ENCODE measurements at places on chromosomes 12 and 14.

GRCh38 chr12:104154806-104155205, 16.8 kb upstream of the NFYB start:
- no peak for DNase-seq

DNA sequence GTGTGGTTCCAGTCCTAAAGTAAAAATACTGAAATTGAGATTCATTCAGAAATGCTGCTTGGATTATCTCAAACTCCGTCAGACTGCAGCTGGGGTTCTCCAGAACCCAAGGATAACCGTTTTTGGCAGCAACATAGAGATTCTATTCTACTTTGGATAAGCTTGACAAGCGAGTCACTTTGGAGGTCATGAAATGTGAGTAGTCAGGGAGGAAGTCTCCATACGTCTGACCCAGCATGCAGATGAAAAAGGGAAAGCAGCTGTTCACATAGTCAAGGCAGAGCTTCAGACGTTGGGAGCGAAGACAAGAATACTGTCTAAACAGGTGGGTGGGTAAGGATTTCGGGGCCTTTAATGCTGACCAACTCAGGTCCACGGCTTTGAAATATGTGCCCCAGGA, 14.9 kb upstream of the HSP90B1 start:
- DNase-seq = no peak

- no peak for DNase-seq
These were observed 148.8 kb upstream of the ATF7IP start for GRCh38 chr12:14216405-14217294.

DNA sequence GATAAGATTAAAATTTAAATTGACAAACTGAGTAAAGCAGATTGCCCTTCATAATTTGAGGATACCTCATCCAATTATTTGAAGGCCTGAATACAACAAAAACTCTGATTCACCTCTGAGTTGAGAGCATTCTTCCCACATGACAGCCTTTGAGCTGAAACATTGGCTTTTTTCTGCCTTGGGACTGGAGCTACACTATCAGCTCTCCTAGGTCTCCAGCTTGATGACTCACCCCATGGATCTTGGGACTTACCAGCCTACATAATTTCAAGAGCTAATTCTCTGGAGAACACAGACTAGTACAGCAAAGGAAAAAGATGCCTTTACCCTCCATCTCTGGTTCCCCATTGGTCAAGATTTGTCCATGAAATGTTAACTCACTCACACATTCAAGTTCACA, 555.1 kb downstream of the FOXG1 start:
- no peak for DNase-seq

GRCh38 chr14:45084946-45085346, 1.0 kb downstream of the PRPF39 start:
- no peak for DNase-seq

GRCh38 chr12:58873496-58873895, 46.8 kb downstream of the LRIG3 start:
- DNase-seq = peak; percentile 80

GRCh38 chr12:8065991-8066594, at the start of gene C3AR1:
C3AR1 (minus strand) TSS chr12:8066359; CDS start chr12:8060185, 6,174 bp downstream.
- DNase-seq = no peak

DNA sequence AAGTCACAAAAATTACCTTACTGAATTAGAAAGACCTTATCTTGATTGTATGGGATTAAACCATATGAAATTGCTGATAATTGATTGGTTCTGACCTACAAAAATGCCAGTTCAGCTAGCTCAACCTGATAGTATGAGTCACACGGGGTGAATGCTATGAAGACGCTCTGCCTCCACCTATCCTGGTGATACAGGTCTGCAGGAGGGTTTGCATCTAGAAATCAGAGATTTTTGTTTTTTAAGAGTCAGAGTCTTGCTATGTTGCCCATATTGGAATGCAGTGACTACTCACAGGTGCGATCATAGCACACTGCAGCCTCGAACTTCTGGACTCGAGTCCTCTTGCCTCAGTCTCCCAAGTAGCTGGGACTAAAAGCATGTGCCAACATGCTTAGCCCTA, 120.4 kb downstream of the HMGA2 start:
- DNase-seq = no peak

GRCh38 chr12:40184493-40185302, 40.1 kb upstream of the LRRK2 start:
- DNase-seq = no peak

- no peak for DNase-seq
These were observed 253.1 kb upstream of the FKBP4 start for GRCh38 chr12:2541631-2542204.

DNA sequence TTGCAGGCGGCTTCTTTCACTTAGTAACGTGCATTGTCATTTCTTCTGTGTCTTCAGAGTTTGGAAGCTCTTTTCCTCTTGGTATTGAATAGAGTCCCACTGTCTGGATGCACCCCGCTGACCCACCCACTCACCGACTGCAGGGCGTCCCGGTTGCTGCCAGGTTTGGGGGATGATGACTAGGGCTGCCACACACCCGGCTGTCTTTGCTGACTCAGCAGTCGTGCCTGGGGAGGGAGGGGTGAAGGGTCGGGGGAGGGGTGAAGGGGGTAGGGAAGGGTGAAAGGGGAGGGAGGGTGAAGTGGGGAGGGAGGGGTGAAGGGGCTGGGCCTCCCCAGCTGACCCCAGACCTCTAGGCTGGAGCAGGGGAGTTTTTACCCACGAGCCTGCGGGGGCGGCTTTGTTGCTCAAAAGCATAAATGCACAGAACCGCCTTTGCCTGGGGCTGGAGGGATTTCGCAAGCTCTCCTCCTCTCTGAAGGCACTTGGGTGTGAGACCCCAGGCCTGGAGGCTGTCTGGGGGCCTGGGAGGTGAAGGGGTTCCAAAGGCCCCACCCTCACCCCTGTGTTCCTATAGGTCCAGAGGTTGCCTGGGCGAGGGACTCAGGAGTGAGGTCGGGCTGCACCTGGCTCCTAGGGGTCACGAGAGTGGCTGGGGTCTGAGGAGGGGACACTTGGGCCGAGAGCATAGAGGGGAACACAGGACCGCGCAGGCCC, 31.3 kb upstream of the ULK1 start:
- DNase-seq = no peak

DNA sequence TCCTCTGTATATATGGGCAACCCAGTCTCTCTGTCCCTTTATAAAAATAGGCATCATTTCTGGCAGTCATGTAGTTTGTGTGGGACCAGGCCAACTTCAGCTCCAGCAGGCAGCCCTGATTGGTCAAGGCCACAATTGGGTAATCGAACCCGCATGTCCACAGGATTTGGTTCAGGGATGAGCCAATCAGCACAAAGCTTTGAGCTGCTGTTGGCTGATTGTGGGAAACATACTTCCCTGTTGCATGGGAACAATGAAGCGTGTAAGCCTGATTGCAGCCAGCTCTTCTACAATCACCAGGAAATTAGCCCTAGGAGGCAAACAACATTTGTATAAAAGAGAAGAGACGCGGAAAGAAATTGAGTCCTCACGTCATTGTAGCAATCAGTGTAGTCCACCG, 328.6 kb downstream of the PCNX1 start:
- peak; percentile 45 for DNase-seq

- DNase-seq = no peak
These were observed 31.5 kb upstream of the GZMB start for GRCh38 chr14:24665440-24665991.

DNA sequence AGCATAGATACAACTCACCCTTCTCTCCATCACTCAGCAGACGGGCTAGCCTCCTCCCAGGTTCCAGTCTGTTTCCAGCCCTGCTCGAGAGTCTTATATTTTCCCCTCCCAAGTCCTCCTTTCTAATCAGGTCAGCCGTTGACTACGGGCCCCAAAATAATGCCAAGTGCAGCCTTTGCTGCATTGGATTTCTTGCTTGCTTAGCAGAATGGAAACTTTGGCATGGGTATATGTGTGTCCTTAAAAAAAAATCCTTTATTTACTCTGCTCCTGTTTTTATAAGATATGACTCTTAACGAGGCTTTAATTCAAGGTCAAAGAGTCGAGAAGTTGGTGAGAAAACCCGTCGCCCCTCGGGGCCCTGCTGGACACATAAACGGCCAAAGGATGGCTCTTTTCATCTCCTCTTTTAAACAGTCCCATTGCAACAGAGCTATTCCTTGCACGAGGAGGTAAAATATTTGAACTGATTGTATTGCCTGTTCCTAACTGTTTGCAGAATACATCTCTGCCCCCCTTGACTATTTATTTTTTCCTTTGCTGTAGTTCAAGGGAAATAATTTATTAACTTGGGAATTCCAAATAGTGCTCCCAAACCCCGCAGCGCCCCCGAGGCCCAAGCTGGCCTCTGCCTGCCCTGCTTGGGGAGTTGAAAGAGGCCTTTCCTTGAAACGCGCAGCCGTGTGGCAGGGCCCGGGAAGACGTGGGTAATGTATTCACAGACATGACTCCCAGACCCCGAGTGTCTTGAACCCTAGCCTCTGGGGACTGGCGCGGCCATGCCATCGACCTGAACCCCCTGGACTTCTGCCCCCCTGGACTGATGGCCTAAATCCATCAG, 156.5 kb upstream of the MYL2 start:
- DNase-seq = no peak

DNA sequence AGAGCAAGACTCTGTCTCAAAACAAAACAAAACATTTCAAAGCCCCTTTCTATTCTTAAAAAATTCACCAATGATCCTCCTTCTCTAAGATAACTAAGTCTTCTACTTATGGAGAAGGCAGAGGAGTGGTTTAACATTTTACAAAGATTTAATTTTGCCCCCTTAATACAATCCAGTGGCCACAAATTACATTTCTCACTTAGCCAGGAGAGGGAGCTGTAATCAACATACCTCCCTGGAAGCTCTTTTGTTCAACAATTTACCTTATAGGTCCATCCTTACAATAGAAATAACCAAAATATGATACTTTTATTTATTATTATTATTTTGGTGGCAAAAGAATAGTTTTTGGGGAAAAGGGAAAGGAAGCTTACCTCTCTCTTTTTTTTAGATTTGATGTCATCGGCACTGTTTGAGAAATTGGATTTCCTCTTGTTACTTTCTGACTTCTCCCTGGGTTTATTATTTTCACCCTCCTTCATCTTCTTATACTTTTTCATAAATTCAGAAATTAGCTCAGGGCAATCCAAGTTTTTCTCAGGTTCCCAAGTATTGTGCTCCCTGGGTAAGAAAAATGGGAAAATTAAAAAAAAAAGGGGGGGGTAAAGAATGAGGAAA, 28.1 kb downstream of the CBX5 start:
- no peak for DNase-seq

DNA sequence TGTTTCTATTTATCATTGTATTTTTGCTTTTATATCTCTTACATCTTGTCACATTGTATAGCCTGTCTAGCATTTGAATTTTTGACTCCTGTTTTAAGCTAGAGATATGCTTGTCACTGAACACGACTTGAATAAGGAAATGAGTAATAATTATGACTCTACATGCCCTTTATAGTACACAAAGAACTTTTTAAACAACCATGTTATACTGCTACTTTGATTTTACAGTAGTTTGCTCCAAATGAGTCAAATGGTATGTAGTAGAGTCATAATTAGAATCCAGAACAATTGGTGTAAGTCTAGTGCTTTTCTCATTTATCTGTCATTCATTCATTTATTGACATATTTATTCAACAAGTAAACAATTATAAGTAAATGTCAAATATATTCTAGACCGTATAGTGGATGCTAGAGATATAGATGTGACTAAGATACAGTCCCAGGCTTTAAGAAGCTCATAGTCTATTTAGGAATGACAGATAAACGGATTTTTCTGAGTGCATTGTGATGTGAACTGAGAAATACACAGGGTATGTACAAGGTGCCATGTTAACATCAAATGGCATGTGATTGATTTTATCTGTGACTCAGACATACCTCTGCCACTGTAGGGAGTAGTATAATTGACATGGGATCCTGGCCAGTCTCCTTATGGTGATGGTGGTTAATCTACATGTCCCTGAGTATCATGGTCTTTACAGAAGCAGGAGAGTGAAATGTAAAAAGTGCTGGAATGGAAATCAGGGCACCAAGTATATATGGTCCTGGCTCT, 799.7 kb downstream of the DIO2 start:
- no peak for DNase-seq

DNA sequence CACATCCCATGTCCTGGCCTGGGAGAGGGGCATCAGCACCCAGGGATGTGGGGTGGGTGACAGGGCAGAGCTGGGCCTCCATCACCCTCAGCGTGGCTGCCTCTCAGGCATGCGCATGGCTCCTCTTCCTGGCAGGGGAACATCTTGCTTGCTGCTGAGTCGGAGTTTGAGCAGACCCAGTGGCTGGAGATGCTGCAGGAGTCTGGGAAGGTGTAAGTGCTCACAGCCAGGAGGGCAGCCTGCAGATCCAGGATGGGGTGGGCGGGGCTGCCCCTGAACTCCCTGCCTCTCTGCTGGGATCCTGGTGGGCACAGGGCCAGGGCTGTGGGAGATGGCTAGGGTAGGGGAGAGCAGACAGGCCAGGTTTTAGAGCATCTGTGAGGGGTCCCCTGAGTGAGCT, 16.2 kb downstream of the PLEKHD1 start:
- DNase-seq = no peak

DNA sequence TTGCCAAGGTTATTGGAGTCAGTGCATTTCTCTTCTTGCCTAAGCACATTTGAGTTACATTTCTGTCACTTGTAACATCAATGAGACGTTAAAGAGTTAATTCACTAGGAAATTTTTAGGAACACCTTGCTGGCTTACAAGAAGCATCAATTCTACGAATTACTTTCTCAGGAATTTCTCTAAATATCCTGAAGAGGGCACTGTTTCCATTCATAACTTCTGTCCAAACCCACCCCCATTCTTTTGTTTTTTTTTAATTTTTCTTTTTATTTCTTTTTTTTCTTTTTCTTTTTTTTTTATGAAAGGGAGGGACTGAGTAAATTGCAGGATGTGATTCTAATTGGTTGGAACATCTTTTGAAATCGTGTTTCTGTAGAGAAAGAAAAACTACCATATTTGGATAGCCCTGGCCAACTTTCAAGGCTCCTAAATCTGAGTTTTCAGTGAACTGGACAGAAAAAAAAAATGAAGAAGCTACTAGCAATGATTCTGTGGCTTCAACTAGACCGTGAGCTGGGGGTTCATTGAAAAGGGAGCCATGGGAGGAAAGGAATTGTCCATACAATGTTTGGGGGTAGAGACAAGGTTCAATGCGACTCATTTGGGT, 285.3 kb downstream of the DAD1 start:
- no peak for DNase-seq

DNA sequence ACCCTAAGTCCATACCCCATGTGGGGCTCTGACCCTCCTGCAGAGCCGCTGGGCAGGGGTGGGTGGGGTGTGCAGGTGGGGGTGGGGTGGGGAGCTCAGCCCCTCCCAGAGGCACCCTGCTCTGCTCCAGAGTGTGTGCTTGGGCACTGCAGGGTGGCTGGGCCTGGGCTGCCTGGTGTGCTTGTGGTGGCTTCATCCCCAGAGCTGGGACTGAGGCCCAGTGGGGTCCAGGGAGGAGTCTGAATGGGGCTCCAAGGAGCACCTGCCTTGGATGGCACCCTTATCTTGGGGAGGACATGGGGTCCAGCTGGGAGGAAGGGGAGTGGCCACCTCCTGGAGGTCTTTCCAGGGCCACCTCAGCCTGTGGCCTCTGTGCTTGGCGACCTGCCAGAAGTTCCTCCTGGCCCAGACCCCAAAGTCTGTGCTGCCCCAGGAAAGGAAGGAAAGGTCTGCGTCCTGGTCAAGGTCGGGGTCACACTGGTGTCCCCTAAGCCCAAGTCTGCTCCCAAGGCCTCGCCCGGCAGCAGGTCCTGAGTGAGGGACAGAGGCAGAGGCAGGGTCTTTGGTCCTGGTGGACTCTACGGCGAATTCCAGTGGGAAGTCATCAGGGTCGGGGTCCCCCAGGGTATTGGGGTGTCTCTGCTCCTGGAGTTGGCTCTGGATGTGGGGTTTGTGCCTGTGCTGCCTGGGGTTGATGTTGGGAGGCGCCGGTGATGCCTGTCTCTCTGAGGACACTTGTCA, 373.4 kb downstream of the TMEM121 start:
- DNase-seq = no peak
